ENCODE measurements at places on chromosomes 4 and X. TPM values are rescaled to one million over a fixed set of nuclear protein-coding genes. Genes with fewer than 3 reads are reported as not detected.

Gene DOK7
- total RNA-seq = not detected

Gene LONRF3
- 0.30 TPM for total RNA-seq

Gene NMU
- 12.8 TPM for total RNA-seq

Gene CT45A2
- total RNA-seq = not detected

Gene LGI2
- 4.6 TPM for total RNA-seq

Gene PRRG1
- total RNA-seq = 8.0 TPM

Gene ARR3
- total RNA-seq = not detected

Gene SGMS2
- 1.6 TPM for total RNA-seq

GRCh38 chr4:89100853-89101252 is 10.5 kb upstream of the TIGD2 start:
- no peak for DNase-seq

- DNase-seq = peak; percentile 51
Observed at GRCh38 chr4:76758290-76758882, 139.6 kb downstream of the SOWAHB start.

GRCh38 chrX:153075366-153075765 is 3.1 kb downstream of the PNMA6A start:
- DNase-seq = no peak

- no peak for DNase-seq
Observed at GRCh38 chr4:41442810-41443209, 95.1 kb upstream of the LIMCH1 start.

- no peak for DNase-seq
Observed at GRCh38 chr4:129162450-129162849, 66.5 kb downstream of the C4orf33 start.

- DNase-seq = no peak
Observed at GRCh38 chr4:40388239-40388638, 53.1 kb downstream of the CHRNA9 start.

- DNase-seq = no peak
Observed at GRCh38 chr4:110793890-110794554, 171.1 kb upstream of the PITX2 start.

DNA sequence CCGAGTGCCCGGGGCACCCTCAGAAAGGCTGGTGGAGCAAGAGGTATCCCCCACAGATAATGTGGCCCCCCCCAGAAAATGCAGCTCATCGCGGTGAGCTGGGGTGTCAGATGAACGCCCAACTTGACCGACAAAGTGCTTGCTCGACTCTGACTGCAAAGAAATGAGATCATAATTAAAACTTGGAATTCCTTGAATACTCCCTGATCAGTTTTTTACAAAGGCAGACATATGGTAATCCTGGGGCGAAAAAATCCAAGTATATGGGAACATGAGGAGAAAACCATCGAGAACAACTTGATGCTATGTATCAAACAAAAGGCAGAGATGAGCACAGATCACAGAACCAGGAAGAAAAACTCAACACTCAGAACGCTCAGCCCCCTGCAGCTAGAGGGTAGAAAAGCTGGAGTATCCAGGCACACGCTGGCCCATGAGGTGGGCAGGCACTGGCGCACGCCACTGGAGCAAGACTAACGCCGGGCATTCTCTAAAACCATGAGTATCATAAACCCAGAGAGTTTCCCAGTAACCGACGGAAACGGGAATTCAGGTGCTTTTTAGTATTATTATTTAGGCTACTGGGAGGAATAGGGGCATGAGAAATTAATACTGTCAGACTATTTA is 127.3 kb downstream of the AFAP1 start:
- DNase-seq = no peak

DNA sequence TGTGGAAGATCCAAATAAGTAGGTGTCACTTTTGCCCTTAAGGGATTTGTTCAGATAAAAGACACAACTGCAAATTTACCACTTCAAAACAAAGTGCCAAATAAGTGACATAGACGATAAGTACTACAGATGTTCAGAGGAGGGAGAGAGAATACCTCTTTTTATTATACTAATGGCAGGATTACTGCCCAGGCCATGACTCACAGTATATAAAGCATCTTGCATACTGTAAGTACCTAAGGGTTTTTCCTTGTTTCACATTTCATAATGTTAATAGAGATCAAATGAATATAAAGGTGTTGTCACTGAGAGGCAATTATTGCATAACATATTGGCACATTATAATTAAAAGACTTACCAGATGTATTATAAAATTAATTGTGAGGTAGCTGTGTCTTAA is 46.4 kb downstream of the PTPN13 start:
- DNase-seq = no peak

GRCh38 chr4:154497889-154498288 is 6.3 kb upstream of the DCHS2 start:
- DNase-seq = no peak

DNA sequence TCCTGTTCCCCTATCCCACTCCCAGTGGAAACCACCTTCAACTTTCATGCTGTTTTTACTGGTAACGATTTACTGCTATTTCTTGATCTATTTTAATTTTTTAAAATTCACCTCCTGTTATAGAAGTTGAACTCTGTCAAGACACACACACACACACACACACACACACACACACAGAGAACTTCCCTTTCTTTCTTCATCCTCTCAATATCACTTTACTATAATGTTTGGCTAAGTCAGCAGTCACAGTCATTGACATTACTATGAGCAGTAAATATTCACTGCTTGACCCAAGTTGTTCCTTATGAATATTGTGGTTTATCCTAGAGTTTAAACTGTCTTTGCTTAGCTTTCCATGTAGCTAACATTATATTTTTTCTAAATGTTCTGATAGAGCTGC is 24.0 kb upstream of the SGMS2 start:
- DNase-seq = no peak

GRCh38 chr4:105194328-105195231 is 47.9 kb downstream of the TET2 start:
- no peak for DNase-seq

DNA sequence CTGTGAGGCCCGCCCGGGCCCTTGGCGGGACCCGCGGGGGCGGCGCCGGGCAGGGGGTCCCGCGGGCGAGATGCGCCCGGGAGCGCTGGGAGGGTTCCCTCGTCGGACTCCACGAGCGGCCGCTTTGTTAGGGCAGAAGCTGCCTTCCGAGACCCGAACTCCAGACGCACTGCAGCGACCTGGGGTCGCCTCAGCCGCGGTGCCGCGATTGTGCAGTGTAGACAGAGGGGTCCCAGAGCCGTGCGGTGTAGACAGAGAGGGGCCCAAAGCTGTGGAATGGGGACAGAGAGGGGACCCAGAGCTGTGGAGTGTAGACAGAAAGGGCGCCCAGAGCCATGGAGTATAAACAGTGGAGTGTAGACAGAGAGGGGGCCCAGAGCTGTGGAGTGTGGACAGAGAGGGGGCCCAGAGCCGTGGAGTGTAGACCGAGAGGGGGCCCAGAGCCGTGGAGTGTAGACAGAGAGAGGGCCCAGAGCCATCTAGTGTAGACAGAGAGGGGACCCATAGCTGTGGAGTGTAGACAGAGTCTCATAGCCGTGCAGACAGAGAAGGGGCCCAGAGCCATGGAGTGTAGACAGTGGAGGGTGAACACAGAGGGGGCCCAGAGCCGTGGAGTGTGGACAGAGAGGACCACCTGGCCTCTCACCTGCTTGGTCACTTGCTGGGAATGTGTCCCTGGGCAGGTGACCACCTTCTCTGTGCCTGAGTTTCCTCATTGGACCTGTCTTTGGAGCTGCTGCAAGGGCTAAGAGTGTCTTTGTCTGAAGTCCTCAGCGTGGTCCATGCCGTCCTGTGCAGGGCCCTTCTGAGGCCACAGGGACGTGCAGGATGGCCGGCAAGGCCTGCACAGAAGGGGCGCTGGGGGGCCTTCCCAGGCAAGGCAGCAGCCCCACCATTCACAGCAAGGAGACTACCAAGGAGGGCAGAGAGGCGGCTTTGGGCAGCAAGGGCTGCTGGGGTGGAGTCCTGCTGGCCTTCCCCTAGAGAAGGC is 875 bp downstream of the RGS12 start:
- no peak for DNase-seq

GRCh38 chr4:1074077-1074476 is 39.3 kb downstream of the RNF212 start:
- no peak for DNase-seq

- DNase-seq = no peak
Observed at GRCh38 chrX:106897259-106897658, 5.9 kb downstream of the RIPPLY1 start.

GRCh38 chr4:123353656-123354055 is 42.9 kb upstream of the SPRY1 start:
- DNase-seq = no peak

Measured in neural crest cell (in vitro differentiated cells).